Activated naive CD8-positive, alpha-beta T cell treated with anti-CD3 and anti-CD28 coated beads, Interleukin-2, amount 50 U/mL, for 16 hours (primary cell): ENCODE measurements at places on chromosomes 1 and 21.

- DNase-seq = no peak
Observed at GRCh38 chr1:30798389-30799232, 41.0 kb upstream of the LAPTM5 start.

GRCh38 chr1:40531381-40532061 lies at the start of gene ZNF684:
Gene ZNF684 (plus strand): TSS chr1:40531637. CDS start chr1:40533167, 1,530 bp downstream.
- DNase-seq = peak; percentile 60

GRCh38 chr21:41166884-41167283 lies 1.1 kb upstream of the BACE2 start:
- no peak for DNase-seq

GRCh38 chr1:179825206-179825605 lies 52.4 kb downstream of the TOR1AIP2 start:
- DNase-seq = no peak

DNA sequence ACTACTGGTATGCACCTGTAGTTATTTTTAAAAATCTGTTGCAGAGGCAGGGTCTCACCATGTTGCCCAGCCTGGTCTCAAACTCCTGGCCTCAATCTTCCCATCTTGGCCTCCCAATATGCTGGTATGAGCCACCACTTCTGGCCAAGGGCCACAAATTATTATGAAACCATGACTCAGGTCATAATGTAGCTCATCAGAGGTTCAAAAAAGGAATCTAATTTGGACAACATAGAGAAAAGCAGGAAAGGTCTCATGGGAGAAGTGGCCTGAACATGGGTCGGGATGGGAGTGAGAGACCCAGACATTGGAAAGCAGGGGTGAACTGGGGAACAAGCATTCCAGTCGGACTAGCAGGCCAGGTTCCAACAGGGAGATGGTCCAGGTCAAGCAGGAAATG lies 45.2 kb upstream of the C1orf198 start:
- DNase-seq = no peak

DNA sequence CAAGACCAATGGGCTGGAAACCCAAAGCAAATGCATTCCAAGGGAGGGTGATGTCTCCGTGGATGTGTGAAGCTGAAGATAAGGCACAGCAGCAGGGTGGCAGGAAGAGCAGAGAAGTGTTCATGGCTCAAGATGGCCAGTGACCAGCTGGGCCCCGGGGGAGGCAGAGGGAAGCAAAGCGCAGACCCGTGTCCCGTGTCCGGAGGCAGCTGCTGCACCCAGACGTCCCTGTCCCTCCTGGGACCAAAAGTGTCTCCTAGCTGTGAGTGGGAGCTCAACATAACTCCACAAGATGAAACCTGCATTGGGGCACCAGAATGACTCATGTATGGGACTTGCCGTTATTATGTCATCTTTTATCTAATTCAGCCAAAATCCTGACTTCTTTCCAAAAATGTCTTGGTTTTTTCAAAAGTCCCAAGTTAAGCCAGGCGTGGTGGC lies 118.2 kb downstream of the RIPK4 start:
- DNase-seq = no peak

GRCh38 chr1:115413621-115414020 lies 75.6 kb upstream of the NGF start:
- no peak for DNase-seq

DNA sequence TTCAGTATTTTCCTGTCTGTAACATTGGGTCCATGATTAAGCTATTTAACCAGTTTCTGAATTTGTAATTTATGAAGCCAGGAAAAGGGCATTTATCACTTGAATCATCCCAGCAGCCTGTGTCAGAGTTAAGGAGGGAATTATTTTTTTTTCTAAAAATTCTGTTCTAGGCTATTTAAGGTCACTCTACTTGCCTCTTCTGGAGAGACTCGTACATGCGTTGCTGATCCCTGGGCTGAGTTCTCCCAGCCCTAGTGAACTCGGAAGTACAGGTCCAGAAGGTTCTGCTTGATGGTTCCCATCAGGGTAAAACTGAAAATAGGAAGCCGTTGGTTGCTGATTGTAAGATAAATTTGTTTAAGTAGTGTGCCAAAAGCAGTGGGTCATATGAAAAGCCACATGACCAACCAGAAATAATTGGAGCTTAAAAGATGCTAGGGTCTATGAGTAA lies 90.7 kb downstream of the GPR88 start:
- no peak for DNase-seq
